Fibroblast of skin of scalp (primary cell): ENCODE measurements at places on chromosomes 2 and 18.

DNA sequence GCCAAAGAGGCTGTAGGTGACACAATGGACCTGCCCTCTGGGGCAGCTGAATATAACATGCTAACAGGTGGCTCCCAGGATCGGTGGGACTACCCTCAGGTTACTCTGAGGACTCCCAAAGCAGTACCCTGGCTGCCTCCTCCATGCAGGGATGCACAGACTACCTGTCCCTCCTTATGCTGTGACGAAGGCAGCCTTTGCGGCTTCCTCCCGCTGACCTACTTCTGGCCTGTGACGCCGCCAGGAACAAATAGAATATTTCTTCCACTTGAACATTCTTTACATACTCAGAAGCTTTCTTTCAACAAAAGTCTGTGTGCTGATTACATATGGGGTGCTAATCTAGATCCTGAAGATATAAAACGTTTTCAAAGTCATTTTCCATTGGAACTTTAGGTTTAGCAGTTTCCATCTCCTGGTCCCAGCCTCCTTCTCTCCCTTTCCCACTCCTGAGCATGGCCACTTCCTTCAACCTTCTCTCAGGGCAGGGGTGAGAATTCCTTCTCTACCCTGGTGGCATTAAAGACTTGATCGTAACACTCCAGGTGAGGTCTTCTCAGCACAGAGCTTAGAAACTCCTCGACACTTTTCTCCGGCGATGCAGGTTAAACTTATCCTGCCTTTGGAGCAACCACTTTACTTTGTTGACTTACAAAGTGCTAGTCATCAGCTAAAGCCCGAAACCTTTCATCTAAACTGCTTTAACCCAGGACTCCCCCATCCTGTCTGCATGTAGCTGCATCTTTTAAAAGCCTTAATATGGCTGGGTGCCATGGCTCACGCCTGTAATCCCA lies 58.9 kb upstream of the STK17B start:
- DNase-seq = no peak

DNA sequence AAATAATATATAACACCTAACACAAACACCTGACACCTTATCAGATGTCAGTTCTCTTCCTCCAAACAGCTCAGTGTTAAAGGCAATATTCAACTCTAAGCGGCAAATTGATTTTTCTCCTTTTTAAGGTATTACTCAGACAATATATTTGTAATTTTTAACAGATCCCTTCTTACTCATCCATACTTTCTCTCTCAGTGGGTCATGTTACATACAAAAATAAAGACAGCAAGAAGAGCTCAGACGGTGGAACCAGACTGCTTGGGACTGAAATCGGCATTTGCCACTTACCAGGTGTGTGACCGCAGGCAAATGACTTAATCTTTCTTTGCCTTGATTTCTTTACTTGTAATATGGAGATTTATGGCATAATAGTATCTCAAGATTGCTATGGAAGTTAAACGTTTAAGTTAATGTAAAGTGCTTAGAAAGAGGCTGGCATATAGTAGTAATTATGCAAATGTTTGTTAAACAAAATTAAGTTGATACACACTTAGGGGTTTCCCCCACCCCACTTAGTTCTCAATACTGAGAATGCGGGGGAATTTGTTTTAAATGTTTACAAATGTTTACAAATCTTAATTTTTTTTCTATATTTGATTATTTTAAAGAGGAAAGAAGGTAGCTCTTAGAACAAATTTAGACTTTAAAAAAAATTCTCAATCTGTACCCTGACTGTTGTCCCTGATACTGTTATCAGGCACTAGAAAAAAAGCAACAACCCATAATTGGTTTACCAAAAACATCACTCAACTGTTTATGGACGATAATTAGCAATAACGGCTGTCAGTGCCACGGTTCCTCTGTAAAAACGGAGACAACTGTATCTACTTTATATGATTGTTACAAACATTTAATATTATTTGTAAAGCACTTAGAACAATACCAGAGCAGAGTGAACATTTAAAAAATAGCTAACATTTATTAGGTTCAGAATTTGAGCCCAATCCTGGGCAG lies 25.6 kb downstream of the MAP3K2 start:
- peak; percentile 22 for DNase-seq

DNA sequence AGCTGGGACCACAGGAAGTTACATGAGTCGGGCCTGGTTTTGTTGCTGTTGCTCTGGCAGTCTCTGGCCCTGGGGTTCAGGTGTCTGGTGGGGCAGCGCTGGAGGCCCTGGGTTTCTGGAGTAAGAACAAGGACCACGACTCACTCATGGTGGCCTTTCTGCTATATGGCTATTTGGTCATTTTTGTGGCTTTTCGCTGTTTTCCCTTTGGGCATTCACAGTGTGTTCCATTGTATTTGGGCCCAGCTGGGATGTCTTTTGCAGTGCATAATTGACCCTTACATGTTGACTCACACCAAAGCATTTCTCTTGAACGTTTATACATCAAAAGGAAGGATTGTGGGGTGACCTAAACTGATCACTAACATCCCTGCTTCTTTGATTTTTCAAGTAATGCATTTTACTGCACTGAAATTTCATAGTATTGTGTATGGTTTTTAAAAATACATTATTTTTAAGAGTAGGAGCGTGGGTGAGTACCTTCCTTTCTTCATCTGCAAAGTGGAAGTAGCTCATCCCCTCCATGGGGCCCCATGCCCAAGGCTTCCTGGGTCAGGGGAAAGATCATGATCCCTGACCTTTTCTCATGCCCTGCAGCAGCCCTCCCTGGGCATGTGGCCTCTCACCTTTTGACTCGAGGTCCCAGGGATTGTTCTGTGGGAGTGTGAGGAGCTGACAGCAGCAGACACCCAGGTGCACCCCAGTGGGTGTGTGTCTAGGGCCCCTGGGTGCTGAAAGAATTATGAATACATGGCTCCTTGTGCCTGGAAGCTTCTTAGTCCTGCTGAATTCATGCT lies 225.5 kb downstream of the AGAP1 start:
- no peak for DNase-seq

- peak; percentile 42 for DNase-seq
These were observed 19.8 kb downstream of the ORC2 start for GRCh38 chr2:200943527-200944105.

DNA sequence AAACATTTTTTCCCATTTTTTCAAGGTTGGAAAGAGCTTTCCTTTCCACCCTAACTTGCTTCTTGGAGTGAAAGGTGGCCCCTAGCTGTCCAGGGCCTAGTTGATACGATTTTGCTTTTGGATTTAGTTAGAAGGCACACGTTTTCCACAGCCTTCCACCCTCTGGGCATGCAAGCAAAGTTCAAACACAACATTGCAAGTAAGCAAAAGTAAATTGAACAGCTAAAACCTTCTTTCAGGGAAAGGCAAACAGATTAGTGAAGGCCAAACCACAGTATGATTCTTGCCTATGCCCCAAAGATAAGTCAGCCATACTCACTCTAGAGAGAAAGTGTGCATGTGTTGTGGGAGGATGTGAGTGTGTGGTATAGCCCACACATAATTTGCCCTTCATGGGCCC lies 273.7 kb upstream of the KLHL29 start:
- DNase-seq = no peak

GRCh38 chr2:24365051-24365450 lies 4.7 kb upstream of the ITSN2 start:
- DNase-seq = no peak

GRCh38 chr18:27144672-27145071 lies 40.4 kb downstream of the CHST9 start:
- DNase-seq = no peak

DNA sequence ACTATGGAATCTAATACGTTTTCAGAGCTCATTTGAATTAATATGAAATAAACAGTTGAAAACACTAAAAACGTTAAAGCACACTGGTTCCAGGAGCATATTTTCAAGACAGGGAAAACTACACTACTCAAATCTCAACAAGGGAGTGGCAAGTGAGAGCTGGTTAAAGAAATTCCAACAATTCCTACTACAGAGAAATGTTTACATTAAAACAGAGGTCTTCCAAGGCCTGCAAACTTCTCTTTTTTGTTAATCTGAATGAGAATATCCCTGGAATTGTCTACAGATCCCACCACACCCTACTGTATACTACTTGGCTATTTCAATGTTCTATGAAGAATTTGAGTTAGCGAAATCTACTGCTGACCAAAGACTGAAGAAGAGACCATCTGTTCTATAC lies 231.5 kb downstream of the ZEB2 start:
- DNase-seq = peak; percentile 50

DNA sequence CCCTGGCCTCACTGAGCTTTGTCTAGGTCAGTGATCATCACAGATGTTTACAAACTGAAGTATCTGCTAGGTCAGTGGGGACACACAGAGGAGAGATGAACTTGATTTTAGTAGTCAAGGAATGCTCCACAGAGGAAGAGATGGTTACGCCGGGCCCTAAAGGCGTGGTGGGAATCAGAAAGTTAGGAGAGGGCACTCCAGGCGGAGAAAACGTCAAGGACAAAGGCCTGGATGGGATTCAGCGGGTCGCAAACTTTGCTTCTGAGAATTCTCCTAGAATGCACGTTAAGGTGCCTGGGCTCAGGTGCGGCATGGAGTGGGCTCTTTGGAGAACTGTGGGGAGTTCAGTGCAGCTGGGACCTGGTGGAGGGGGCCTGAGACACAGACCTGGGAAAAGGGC lies 78.8 kb downstream of the TMEM17 start:
- DNase-seq = no peak

DNA sequence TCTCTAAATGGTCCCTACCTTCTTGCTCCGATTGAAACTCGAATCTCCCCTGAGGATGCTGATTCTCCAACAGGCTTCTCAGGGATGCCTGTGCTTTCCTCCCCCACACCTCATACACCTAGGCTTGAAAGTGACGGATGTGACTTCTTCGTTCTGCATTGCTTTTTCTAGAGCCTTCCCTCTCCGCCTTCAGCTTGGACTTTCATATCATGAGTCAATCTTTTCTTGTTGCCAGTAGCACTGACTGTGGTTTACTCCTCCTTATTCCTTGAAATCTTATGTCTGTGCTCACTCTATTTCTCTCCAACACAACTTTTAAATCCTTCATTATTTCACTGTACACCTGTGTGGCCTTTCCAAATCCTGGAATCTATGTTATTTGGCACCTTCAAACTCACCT lies 451.4 kb downstream of the TMX3 start:
- DNase-seq = peak; percentile 42

DNA sequence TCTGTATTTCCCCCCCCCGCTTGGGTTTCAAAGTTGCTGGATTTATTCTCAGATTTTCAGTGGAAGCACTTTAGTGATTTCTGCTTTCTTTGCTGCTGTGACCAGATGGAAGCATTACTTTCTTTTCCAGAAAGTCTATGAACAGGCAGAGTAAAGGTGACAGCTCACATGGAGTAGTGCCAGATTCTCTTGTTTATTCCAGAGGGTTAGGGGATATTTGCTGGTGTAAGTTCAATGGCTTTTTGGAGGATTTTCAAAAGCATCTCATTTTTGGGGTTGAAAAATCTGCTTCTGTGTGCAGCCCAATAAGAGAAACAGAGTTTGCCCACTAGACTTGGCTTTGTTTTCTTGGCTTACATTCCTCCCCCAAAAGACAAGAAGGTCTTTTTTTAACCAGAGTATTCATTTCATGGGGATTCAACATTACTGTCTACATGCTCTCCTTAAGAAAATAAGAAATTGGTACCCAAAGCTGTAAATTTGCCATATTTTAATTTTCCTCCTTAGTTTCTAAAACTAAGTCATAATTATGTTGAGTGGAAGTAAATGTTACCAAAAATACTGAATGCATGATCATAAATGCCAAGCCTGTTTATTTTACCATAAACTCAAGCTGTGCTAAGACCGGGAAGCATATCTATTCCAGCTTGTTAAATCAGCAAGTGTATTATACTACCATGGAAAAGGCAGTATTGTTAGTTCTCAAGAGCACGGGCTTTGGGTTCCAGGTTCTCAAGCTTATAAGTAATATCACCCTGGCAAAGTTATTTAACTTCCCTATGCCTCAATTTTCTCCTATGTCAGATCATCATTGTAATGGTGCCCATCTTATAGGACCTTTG lies 557.2 kb downstream of the CPS1 start:
- no peak for DNase-seq

DNA sequence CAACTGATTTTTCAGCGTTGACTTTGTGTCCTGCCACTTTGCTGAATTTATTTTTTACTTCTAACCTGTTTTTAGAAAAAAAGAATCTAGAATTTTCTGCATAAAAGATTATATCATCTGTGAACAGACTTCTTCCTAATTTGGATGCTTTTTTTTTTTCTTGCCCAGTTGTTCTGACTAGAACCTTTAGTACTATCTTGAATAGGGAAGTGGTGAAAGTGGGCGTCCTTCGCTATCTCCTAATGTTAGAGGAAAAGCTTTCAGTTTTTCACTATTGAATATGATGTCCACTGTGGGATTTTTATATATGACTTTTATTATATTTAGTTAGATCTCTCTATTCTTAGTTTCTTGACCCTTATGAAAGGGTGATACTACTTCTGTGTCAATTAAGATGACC lies 25.7 kb upstream of the KCNJ13 start:
- no peak for DNase-seq

DNA sequence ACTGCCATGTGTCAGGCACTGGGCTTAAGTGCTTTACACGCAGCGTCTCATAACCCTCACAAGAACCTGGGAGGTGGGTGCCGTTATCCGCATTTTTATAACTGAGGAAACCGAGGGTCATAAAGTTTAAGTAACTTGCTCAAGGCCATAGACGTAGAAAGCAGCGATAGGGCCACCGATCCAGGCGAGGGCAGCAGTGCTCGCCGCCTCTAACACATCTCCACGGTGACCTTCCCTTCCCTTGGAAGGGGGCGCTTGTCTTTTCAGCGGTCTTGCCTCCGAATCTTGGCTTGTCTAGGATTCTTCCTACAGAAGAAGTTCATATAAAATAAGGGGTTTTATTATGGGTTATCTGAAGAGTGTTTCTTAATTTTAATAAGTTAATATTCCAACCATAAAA lies 186.6 kb downstream of the GBX2 start:
- no peak for DNase-seq

DNA sequence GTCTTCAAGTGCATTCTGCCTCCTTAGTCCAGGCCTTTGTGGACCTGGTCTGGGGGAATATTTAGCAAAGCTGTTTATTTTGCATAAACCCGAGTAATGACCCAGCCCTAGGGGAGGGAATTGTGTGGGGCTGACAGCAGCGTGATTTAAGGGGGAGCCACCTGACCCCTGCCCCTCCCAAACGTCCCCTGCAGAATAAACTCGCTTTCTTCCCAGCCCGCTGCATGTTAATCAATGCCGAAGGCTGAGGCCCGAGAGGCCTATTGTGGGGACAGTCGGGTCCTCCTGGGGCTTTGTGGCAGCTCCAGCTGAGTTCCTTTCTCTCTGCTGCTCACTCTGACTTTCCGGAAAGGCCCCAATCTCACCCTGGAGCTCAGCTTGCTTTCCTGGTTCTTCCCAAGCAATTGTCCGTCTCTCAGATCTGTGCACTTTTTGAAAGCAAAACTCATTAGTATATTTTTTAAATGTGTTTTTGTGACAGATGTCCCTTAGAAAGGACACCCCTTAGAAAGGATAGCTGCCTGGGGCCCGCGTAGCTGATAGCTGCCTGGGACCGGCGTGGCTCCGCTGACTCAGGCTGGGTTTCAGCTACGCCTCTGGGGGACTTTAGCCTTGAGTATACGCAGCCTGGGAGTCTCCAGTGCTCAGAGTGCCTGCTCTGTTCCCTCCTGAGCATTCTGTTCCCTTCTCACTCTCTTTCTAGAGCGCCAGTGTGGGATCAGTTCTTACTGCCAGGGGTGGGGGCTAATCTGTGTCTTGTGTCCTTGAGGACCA lies 158.3 kb downstream of the GLI2 start:
- no peak for DNase-seq

GRCh38 chr2:77418537-77418936 lies 103.6 kb downstream of the LRRTM4 start:
- no peak for DNase-seq

- DNase-seq = no peak
These were observed 40.7 kb downstream of the IL1R2 start for GRCh38 chr2:102032368-102033030.
